Neural crest cell (in vitro differentiated cells): ENCODE measurements at places on chromosomes 4 and X. TPM values are rescaled to one million over a fixed set of nuclear protein-coding genes. Genes with fewer than 3 reads are reported as not detected.
A peak's percentile ranks its signal among the peaks of the same experiment; 100 is the strongest.

DNA sequence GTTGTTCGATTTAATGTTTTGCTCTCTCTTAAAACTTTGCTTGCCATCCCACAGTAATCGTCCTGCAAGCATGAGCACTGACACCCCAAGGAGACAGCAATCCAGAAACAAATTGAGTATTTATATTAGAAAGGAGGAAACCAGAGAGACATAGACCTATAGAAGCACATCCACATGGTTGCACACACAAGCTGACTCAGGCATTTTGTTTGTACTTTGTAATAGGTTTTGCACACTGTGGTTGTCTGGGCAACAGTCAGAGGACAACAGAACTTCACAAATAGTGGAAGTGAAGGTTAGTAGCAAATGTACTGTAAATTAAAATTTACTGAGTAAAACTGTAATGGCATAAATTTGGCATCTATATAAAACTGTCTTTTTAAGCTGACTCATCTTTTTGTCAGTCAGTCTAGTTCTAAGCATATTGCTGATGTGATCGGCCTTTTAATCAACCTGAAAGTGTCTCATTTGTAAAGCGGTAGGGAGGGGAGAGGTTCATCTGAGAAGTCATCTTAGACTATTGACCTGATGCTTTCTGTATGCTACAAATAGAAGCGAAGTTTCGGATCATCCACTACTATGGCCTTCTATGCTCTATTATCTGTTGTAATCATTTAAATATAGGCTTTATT is 1624.7 kb downstream of the ARAP2 start:
- DNase-seq, result no peak

GRCh38 chr4:7938609-7939376 is 868 bp downstream of the AFAP1 start:
- DNase-seq, result peak; percentile 36

GRCh38 chrX:129632443-129632842 is 22.3 kb downstream of the APLN start:
- DNase-seq, result no peak

Gene RNF150
- 21.0 and 23.3 TPM in 2 replicates for total RNA-seq

Gene CHRDL1
- 14.3 and 15.7 TPM in 2 replicates for total RNA-seq

DNA sequence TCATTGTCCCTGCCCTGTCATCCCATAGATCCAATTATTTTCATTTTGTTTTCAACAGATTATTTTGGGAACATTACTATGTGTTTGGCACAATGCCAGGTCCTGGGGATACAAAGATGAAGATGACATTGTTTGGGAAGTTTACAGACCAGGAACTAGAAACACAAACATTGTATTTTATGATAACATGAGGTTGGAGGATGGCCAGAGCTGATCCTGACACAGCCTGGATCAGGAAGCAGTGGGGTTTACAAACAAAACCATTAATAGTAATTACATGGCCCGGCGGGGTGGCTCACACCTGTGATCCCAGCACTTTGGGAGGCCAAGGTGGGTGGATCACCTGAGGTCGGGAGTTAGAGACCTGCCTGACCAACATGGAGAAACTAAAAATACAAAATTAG is 29.9 kb downstream of the CLRN2 start:
- DNase-seq, result no peak

Gene TBC1D8B
- total RNA-seq, result 1.1 and 1.5 TPM in 2 replicates

DNA sequence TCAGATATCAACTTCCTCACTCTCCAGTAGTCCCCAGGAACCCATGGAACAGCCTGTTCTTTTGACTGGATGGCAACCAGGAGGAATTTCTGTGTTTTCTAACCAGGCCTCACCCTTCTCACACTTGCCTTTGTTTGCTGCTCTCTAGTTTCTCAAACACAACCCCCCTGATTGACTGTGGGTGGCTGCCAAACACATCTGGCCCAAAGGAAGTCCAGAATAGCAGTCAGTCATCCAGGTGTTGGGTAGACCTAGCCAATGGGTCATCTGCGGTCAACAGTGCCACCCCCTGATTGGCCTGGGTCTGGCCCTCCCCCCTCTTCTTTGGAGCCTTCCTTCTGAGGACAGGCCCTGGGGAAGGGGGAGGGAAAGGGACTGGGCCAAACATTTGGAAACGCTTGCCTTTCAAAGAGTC is 53.7 kb downstream of the MSX1 start:
- no peak for DNase-seq

DNA sequence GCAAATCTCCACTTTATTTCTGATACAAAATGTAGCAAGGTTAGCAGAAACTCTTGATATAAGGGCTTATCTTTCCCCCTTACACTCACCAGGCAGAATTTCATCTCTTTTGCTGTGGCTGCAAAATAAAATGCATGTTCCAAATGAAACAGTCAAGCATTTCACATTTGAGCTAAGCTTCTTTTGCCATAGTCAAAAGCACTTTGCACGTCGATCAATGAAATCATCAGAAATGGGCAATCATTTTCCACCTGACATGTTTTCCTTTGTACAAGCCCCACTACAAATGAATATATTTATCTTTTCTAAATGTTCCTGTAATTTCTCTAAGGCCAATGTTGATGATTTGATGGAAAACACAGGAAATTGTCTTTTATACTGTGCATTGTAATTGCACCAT is 178.4 kb downstream of the ANKRD50 start:
- DNase-seq, result no peak

DNA sequence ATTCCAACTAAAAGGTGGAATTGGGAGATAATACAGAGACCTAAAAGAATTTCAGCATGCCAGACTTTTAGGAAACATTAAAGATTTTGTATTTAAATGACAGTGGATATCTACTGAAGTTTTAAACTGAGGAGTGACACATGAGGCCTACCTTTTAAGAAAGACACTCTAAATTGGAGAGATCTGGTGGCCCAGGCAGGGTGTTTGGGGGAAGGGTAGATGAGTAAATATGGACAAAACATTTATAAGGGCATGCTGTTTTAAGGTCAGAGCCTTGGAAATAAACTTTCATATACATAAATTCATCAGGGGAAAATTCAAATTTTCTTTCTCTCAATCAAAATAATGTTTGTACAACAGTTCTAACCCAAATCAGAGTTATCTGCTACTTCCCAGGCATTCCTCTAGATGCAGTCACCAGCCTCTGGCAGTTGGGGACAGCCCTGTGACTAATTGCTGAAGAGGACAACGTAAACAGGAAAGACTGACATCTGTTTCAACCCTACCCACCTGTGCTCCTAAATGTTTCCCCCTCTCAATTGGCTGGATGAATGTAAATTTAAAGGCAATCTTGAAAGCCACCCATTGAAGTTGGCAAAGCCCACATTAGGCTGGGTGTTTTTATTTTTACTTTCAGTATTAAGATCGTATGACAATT is 1646.9 kb upstream of the ADGRL3 start:
- no peak for DNase-seq

DNA sequence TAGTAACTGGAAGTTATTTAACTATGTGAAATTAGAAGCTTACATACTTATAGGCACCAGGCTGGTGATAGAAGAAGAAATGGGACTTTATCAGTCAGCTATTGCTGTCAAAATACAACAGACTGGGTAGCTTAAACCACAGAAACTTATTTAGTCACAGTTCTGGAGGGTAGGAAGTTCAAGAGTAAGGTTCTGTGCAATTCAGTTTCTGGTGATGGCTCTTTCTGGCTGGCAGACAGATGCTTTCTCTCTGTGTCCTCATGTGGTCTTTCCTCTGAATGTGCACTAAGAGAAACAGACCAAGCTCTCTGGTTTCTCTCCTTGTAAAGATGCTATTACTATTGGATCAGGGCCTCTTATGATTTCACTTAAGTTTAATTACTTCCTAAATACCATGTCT is 92.1 kb upstream of the ANKRD50 start:
- DNase-seq, result no peak

- no peak for DNase-seq
These were observed 111.6 kb downstream of the FAM53A start for GRCh38 chr4:1572521-1572920.

Gene HSFX4
- not detected in 2 replicates for total RNA-seq

Gene STAP1
- not detected in 2 replicates for total RNA-seq

GRCh38 chrX:27995611-27996010 is 14.4 kb upstream of the DCAF8L1 start:
- no peak for DNase-seq

Gene TENM3
- total RNA-seq, result 43.9 and 46.9 TPM in 2 replicates
